ENCODE measurements at places on chromosomes 7 and 10.

GRCh38 chr7:71633551-71634008, 501.6 kb downstream of the GALNT17 start:
- DNase-seq: no peak

- DNase-seq: no peak
Measured at GRCh38 chr7:19871102-19871501, 97.7 kb upstream of the TMEM196 start.

- peak; percentile 20 for DNase-seq
Measured at GRCh38 chr10:122142641-122143237, 128.4 kb upstream of the BTBD16 start.

DNA sequence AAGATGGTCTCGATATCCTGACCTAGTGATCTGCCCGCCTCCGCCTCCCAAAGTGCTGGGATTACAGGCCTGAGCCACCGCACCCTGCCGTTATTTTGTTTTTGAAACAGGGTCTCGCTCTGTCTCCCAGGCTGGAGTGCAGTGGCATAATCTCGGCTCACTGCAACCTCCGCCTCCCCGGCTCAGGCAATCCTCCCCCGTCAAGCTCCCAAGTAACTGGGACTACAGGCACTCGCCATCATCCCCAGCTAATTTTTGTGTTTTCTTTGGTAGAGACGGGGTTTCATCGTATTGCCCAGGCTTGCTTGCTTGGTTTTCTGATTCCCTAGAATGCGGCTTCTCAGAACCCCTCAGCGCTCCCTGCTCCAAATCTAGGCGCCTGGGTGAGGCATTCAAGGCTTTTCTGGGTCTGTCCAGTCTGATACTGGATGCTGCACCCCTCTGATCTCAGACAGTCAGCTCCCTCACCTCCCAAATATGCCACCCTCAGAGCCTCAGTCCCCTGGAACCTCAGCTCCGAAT, 1.3 kb downstream of the TFR2 start:
- no peak for DNase-seq

GRCh38 chr10:131252567-131253276, 58.8 kb downstream of the TCERG1L start:
- DNase-seq: no peak

- DNase-seq: no peak
Measured at GRCh38 chr10:26890956-26891355, 30.2 kb upstream of the ABI1 start.

DNA sequence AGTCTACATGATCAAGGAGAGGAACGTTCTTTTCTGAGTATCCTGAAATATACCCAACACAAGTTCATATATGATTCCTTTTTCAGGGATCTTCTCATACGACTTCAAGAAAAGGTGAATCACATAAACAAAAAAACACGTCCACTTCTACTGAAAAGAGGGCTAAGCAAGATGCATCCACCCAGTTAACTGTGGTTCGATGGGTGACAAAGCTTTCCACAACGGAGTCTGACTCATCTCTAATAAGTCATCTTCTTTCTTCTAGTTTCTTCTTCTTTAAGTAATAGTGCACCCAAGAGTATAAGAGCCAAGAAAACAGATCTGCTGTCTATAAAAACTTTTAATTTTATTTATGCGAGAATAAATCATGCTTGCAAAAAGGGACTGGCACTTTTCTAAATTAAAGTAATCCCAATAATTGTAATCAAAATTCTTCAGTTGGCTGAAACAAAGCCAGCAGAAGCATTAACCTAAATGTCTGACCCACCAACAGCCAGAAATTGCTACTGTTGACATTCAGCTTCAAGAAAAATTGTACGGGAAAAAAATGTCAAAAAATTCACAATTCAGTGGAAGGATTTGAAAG, 146.9 kb upstream of the ANK3 start:
- no peak for DNase-seq

- DNase-seq: no peak
Measured at GRCh38 chr7:155224116-155224811, 73.4 kb upstream of the INSIG1 start.

GRCh38 chr7:24899161-24899560, 80.8 kb downstream of the OSBPL3 start:
- no peak for DNase-seq

DNA sequence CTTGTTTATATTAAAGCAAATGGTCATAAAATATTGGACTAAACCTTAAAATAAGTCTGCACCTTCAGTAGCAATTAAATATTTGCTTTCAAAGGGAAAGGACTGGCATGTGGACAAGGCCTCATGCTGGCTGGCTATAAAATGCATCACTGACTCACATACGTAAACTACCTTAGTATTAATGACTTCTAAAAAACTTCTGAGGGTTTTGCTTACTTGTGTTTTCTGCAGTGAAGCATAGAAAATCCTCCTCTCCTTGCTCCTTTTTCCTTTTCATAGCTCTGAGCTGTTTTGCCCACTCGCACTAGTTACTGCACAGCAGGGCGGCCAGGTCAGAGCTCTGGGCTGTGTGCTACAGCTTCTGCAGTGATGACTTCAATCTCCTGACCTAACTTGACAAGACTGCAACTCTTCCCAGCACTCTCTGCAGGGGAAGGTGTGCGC, 82.3 kb downstream of the CUL2 start:
- DNase-seq: no peak

- no peak for DNase-seq
Measured at GRCh38 chr7:143463556-143463955, 14.1 kb upstream of the TAS2R41 start.

- no peak for DNase-seq
Measured at GRCh38 chr10:118501637-118502440, 93.6 kb downstream of the PRLHR start.

DNA sequence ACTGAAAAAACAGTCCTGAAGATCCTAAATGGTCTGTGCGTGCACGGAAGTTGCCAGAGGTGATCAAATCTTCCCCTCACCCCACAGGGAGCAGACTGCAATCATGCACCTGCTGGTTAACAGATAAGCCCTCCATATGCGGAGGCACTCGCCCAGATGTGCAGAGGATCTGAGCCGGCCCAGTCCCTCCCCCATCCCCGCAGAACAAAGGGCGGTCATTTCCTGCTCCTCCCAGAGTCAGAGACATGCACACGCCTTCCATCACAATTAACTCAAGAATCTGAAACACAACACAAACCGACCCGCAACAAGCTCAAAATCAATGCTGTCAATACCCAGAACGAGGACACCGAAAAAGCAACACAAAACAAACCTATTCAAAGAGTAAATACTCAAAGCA, 24.2 kb downstream of the CRTAC1 start:
- DNase-seq: no peak

DNA sequence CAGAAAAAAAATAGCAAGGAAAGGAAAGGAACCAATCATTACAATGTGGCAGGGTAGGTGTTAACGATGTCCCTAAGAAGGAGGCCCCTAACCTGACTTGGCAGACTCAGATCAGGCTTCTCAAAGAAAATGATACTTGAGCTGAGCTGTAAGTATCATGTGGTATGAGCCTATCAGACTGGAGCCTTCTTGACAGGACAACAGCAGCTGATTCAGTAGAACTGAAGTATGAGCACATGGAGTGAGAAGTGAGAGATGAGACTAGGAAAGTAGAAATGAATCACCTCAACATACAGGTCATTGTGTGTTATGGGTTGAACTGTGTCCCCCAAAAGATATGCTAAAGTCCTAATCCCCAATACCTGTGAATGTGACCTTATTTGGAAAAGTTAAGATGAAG, 66.3 kb downstream of the MTERF1 start:
- DNase-seq: no peak

DNA sequence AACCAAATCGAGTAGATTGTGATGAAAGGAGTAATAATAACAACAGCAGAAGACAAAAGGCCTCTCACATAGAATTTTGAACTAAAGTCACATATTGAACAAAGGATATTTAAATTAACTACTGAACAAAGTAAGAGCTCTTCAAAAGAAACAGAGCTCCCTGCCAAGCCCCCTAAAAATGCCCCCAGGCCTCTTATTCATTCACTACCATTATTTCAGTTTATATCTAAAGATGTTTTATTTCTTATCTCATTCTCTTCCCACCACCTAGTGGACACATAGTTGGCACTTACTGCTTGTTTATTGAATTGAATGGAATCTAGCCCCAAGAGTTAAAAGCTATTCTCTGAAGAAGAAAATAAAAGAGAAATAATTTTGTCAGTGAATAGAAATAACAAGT, 37.4 kb downstream of the VCL start:
- DNase-seq: no peak

DNA sequence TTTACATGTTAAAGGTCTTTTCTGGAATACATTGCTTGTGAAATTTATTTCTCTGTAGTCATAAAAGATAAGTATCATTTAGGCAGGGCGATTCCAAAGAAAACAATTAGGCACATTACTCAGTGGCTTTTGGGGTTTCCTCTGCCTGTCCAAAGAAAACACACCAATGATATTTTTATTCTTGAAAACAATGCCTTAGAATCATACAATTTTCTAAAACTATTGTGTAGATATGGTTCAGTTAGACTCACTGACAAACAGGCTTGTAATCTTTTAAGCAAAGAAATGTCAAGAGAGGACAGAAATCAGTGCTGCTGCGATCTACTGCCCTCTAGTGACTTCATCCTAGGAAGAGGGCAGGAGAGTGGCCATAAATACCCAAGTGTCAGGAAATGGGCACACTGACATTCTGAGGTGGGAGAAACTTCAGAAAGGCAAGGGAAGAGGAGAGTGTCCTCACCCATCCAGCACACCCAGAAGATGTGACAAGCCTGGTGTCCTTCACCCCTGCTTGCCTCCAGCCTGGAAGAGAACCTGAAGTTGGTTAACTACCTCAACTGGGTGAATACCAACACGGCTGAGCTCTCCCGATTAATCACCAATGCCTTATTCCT, 120.5 kb downstream of the GALNT11 start:
- no peak for DNase-seq

GRCh38 chr10:120336911-120337540, 120.0 kb upstream of the PLPP4 start:
- peak; percentile 3 for DNase-seq

GRCh38 chr10:131011936-131012640, 299.4 kb downstream of the TCERG1L start:
- DNase-seq: no peak

DNA sequence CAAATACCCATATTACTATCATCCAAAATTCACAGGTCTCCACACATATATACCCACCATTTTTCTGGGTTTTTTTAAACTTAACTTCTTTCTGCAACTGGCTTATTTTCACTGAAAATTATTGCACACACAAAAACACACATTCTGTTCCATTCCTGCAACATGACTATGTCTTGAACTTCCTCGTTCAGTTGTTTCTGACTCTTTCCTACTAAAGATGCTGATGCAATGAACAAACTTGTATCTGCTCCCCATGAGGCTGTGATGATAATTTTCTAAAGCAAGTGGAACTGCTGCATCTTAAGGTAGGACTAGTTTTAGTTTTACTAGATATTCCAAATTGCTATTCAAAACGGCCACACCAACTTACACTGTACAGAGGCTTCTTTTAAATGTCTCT, 77.7 kb downstream of the OSBPL3 start:
- no peak for DNase-seq

DNA sequence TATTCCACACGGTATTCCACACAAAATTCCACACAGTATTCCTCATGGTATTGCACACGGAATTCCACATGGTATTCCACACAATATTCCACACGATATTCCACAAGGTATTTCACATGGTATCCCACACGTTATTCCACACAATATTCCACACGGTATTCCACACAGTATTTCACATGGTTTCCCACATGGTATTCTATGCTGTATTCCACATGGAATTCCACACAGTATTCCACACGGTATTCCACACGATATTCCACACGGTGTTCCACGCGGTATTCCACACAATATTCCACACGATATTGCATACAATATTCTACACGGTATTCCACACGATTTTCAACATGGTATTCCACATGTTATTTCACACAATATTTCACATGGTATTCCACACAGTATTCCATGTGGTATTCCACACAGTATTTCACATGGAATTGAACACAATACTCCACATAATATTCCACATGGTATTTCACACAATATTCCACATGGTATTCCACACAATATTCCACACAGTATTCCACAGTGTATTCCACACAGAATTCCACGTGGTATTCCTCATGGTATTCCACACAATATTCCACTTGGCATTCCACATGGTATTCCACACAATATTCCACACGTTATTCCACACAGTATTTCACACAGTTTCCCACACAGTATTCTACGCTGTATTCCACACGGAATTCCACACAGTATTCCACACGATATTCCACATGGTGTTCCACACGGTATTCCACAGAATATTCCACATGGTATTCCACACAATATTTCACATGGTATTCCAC, 136.0 kb upstream of the CHST15 start:
- DNase-seq: no peak

DNA sequence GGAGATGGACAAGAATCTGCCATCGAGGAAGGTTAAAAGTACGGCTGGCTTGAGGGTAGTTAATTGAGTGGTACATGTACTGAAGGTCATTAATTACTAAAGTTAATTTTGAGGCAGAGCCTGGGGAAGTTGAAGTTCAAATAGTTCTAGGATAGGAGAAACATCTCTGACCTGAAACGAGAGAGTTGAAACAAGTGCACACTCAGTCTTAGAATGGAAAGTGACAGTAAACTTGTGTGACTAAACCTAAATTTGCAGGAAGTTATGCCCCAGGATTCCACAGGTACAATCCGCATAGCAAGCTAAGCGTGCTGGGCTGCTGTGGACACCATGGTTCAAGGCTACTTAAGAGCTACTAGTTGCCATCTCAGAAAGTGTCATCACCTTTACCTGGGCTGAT, 209.9 kb downstream of the CHCHD3 start:
- DNase-seq: no peak

DNA sequence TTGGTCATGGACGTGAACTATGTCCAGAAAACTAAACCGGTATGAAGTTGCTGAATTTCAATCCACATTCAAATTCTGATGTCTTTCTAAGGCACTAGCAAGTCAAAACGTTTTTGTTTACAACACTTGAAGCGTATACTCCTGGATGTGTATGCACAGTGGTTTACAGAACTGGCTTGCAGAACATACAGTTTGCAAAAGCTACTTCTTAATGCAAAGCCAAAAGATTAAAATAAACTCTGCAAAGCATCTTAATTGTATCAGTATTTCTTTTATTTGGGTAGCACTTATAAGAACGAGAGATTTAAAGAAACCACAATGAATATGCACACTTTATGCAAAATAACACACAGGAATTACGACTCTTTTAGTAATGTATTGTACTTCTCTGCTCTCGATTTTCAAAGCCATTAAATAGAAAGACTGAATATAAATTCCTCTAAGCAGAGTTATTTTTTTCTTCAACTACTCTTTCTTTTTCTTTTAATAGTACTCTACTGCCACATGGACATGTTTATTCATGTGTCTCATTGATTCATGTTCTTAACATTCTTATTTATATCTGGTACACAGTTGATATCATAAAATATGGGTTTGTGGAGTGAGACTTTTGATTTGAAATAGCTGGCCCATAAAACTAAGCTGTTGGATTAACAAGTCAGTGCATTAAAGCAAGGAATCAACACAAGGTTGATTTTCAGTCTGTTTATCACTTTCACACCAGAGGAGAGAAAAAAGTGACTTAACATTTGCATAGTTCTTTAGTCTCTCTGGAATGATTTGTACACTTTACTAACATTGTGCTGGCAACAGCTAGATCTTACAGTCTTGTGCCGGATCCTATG, 189.4 kb upstream of the STEAP4 start:
- no peak for DNase-seq

- peak; percentile 45 for DNase-seq
Measured at GRCh38 chr7:105352018-105352612, 36.6 kb downstream of the SRPK2 start.
